ENCODE measurements at places on chromosomes 1 and 21. TPM values are rescaled to one million over a fixed set of nuclear protein-coding genes. Genes with fewer than 3 reads are reported as not detected.

GRCh38 chr1:200075522-200075921 is 48.0 kb downstream of the NR5A2 start:
- no peak for DNase-seq
- H3K4me1 ChIP-seq, result no peaks in the 10 kb centered on the region
- no peak overlapping the region for H3K4me3 ChIP-seq
- peaks cover 4% of the 10 kb centered on the region for H3K27me3 ChIP-seq
- H3K36me3 ChIP-seq, result no peaks in the 10 kb centered on the region
- H3K27ac ChIP-seq, result no peak overlapping the region

GRCh38 chr1:230090194-230090711 is 23.2 kb downstream of the GALNT2 start:
- peak overlapping the region; percentile 97 for H3K27ac ChIP-seq
- no peak overlapping the region for H3K4me3 ChIP-seq
- peaks cover 18% of the 10 kb centered on the region for H3K4me1 ChIP-seq
- H3K36me3 ChIP-seq, result no peaks in the 10 kb centered on the region

RIPK4 gene
- total RNA-seq, result 6.3 TPM

DNA sequence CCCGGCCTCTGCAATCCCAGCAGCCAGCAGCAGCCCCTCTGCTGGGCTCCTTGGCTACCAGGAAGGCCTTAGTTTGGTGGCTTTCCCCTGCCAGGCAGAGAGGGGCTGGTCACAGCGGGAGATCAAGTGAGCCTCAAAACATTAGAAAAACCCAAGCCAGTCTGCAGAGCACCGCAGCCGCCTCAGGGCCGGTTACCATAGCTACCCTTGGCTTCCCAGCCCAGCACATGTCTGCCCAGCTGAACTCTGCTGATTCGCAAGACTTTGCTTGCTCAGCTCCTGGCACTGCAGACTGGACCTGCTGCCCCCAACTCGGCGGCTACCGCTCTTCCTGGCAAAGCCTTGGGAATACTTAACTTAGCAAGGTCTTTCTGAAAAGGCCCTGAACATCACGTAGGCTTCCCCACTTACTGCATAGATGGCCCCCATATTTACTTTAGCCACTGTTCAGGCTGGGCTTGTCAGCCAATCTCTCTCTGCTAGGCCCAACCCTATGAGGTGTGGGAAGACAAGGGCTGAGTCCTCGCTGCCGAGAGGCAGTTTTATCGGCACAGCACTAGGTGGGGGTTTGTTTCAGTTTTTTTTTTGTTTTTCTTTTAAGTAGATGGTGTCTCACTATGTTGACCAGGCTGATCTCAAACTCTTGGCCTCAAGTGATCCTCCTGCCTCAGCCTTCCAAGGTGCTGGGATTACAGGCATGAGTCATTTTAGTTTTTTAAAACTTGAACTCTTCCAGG is 28.6 kb upstream of the PLEKHG5 start:
- H3K27me3 ChIP-seq, result no peaks in the 10 kb centered on the region
- peak overlapping the region; percentile 14 for H3K27ac ChIP-seq
- H3K4me1 ChIP-seq, result peaks cover 8% of the 10 kb centered on the region
- H3K4me3 ChIP-seq, result no peak overlapping the region
- no peak for DNase-seq

DNA sequence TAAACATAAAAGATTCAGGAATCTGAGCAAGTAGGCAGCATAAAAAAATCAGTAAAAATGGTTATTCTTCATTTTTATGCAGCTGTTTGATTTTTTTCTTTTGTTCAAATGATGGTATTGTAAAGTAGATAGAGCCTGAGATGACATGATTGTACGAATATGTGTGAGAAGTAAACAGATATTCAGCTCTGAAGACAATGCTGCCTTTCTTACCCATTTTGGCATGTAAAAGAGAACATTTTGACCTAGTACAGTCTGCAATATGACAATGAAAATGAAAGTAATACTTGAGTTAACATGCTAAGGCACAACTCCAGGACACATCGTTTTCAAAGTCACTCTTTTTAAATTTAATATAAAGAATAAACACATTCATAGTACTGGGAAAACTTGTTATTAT is 95.7 kb upstream of the NCAM2 start:
- no peak overlapping the region for H3K4me3 ChIP-seq
- H3K27me3 ChIP-seq, result no peaks in the 10 kb centered on the region
- no peak for DNase-seq
- H3K36me3 ChIP-seq, result no peaks in the 10 kb centered on the region
